ENCODE measurements at places on chromosomes 3 and 15.
A peak's percentile ranks its signal among the peaks of the same experiment; 100 is the strongest.

- peak; percentile 24 for ATAC-seq
Measured at GRCh38 chr3:196440696-196441095, 8.5 kb upstream of the UBXN7 start.

DNA sequence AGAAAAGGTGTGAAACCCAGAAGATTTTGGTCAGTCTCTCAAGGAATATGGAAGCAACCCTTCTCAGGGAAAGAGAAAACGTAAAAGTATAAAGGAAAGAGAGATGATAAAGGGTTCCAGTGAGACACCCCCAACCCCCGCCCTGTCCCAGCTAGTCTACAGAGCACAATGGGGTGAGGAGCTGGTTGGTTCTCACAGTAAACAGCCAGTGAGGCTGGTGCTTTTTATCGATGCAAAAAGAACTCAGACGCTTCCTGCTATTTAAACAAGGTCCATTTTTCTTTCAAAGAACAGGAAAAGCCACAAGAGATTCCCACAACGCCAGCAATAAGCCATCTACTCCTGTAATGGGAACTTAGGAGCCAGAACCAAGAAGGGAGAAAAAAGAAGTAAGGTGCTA is 65.9 kb downstream of the CHAC1 start:
- no peak for ATAC-seq

DNA sequence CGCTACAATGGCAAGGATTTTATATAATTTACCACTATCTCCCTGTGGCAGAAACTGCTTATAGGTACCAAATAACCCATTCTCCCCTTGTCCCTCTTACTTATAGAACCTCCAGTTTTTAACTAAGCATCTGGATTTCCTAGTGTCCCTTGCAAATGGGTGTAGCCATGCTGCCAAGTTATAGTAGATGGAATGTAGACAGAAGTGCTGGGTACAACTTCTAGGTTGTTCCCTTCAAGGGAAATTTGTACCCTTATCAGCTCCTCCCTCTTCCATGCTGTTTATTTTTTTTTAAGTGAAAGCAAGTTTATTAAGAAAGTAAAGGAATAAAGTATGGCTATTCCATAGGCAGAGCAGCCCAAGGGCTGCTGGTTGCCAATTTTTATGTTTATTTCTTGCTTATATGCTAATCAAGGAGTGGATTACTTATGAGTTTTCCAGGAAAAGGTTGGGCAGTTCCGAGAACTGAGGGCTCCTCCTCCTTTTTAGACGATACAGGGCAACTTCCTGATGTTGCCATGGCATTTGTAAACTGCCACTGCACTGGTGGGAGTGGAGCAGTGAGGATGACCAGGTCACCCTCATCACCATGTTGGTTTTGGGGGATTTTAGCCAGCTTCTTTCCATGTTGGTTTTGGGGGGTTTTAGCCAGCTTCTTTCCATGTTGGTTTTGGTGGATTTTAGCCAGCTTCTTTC is 40.1 kb upstream of the TM4SF19 start:
- ATAC-seq = no peak

GRCh38 chr3:112582244-112582874 is 20.5 kb downstream of the SLC35A5 start:
- ATAC-seq = peak; percentile 86

- no peak for ATAC-seq
Measured at GRCh38 chr15:65085207-65085753, 8.7 kb downstream of the KBTBD13 start.

DNA sequence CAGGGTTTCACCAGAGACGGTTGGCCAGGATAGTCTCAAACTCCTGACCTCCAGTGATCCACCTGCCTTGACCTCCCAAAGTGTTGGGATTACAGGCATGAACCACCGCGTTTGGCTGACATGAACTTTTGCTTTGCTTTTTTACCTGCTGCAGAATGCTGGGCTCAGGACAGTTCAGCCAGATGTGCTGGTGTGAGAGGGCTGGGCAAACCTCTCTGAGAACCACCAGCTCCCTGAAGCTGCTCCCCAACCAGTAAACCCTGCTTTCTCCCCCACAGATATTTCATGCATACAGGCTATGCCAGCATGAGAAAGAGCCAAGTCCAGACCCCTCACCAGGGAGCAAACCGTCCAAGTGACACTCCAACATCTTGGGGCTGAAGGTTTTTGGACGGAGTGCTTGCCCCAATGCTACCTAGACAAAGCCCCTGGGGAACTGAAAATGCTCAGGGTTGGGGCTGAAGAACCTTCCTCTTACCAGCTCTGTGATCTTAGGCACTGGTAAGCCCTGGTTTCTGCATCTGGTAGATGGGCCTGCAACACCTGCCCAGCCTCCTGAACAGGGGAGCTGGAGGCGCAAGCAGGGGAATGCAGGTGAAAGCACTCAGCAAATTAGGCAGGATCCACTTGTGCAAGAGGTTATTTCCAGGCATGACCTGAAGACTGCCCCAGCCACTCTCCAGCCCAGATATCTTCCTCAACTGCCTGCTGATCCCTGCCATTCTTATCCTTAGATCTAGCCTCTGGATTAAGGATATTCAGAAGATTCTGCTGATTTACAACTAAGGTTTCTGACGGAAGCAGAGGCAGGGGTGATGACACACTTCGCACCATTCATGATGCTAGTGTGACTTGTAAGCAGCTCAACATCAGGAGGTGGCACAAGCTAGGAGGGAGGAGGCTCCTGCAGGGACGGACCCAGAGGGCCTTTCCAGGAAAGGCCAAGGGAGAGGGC is 78.8 kb downstream of the TLE3 start:
- no peak for ATAC-seq

DNA sequence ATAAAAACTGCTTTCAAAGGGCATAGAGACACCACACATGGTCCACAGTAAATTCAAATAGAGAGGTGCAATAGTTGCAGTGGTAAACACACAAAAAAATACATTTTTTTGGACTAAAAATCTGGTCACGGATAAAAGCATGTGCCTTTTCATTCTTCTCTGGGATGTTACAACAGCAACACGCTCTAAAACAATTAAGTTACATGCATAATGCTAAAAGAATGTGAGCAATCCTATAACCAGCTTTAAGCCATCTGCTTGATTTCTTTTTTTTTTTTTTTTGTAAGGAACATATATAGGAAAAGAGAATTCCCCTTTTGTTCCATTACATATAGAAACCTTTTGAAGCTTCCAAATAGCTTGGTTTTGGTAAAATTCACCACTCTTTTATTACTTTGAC is 20.0 kb downstream of the WNT5A start:
- ATAC-seq = peak; percentile 80

DNA sequence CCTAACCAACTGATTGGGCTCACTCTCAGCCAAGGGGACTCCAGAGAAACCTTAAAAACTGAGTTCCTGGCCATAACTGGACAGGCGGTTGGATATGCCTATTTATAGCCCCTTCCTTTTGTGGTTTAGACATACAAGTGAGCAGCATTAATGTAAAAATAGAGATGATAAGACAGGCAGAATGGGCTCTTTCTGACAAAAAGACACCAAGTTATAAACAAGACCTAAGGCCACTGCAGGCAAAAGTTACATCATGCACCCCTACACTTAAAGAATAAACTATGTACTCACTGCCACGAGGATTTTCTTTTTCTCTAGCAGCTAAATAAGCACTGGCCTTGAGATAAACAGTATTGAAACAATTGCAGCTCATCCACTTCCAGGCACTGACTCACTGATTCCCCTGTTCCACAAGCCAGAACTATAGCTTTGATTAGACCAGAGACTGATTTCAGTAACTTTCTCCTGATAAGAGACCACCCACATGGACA is 30.1 kb downstream of the SUCNR1 start:
- peak; percentile 61 for ATAC-seq

GRCh38 chr3:114714957-114715460 is 421.2 kb downstream of the TIGIT start:
- ATAC-seq = no peak

DNA sequence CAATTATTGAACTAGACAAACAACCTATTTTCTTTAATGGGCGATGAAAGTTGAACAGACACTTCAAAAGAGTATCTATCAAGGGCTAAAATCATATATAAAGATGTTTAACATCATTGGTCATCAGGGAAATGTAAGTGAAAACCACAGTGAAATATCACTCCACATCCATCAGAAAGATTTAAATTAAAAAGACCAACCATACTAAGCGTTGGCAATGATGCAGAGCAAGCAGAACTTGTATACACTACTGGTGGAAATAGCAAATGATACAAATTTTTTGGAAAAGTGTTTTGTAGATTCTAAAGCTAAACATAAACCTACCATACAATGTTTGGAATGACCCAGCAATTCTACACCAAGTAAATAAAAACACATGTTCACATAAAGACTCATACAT is 65.9 kb upstream of the THBS1 start:
- no peak for ATAC-seq

DNA sequence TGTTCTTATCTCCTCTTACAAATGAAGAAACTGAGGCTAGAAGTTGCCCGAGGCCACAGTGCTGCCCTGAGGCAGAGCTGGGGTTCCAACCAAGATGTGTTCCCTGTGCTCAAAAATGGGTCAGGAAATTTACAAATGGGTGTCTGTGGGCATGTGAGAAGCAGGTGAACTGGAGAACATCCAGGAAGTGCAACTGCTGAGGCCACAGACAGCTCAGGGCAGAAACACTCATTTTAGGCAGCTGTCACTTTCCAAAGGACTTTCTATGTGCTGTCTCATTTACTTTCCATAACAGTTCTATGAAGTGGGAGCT is 47.2 kb upstream of the ATP2B2 start:
- no peak for ATAC-seq

GRCh38 chr15:71232411-71232810 is 117.1 kb downstream of the THSD4 start:
- ATAC-seq = no peak

GRCh38 chr3:142269767-142270166 is 44.4 kb upstream of the GK5 start:
- no peak for ATAC-seq

DNA sequence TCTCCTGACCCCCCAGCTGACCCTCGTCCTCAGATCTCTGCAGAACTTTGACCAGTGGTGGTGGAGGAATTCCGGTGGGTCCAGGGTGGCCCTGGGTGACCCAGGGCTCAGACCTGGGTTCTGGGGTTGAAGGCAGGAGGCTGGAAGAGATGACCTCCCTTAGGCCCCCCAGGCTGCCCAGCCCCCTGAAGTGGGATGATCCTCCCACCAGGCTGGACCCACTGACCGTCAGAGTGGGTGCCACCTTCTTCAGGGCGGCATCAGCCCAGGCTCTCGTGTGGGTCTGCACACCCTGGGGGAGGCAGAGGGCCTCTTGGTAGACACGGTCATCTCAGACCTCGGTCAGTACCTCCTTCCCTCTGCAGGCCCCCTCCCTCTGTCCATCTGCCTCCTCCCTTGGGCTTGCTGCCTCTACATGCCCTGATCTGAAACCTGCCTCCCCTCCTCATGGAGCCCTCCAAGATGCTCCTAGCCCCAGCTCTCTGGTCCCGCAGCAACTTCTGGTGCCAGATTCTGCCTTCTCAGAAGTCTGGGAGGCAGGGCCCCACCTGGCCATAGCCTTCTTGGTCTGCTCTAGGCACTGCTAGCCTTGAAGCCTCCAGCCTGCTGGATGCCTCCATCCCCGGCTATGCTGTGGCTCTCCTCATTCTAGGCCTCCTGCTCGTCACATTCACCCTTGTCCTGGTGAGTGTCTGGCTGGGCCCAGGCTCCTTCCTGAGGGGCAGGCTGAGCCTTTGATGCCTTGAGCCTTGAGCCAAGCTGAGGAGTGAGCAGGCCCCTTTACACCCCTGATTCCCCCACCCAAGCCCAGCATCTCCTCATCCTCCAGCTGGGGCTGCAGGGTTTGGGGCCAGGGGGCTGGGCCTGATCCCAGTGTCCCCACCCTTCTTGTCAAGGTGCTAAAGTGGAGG is 49.1 kb upstream of the CSPG4 start:
- ATAC-seq = no peak

DNA sequence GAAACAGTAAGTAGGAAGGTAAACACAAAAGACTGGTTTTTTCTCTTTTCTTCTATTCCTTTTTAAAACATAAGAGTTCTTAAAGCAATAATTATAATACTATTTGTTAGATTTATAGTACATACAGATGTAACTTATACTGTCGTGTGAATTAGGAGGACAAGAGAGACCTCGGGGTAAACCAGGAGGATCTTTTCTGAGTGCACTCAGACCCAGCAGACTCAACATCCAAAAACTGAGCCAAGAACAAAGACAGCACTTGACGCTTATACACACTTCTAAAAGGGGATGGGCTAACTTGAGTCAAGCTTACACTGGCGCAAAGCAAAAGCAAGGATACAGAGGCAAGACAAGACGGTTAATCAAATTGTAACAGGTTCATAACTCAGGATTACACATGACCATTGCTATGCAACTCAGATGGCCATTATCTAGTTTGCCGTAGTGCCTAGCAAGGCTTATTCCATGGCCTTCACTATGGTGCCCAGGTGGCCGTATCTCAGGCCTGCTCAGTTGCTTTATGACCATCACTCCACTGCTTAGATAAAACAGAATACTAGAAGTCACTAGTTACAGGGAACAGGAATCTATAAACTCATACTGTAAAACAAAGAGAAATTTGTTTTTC is 18.6 kb downstream of the MTHFS start:
- no peak for ATAC-seq

DNA sequence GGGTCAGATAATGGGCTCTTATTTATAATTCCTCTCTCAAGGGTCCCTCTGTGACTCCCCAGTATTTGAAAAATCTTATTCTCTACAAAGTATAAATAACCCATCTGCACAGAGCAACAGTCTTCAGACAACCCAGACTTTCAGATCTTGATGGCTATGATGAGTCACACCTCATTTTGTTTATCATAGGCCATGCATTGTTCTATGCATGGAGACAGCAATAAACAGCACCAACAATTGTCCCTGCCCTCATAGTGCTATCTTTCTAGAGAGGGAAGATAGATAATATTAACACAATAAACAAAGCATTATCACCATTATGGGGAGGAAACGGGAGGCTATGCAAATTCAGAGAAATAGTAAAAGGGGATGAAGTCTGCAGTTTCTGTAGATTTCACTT is 13.4 kb downstream of the FHIT start:
- no peak for ATAC-seq

DNA sequence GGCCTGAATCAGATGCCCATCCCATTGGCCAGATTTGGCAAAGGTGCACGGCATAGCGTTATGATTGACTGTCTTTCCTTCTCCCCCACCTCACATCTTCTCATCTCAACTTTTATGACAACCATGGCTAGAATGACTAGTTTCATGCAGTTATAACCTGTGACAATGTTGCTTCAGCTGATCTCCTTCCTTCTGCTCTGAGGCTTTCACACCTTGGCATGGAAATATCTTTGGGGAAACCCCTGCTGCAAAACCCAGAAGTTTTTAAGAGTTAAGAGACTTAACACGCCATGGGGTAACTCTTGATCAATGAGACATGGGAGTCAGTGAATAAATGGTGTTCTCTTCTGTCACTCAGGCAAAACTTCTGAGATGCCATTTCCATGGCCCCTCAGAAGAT is 290.7 kb upstream of the MDFIC2 start:
- no peak for ATAC-seq

DNA sequence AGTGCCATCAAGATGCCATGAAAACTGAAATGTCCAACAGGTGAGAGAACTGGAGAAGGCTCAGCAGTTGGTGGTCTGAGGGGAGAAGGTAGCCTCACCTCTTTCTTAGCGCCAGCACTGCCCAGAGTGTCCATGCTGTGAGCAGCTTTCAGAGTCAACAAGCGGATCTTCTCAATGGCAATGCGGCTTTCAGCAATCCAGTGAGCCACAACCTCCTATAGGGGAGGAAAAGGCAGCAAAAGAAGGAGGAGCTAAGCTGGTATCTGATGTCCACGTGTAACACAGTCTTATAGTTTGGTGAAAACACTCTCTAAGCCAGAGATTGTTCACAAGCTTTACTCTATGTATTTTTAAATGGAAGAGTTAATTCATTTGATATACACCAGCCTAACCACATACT is 36.1 kb upstream of the ACKR4 start:
- no peak for ATAC-seq
